CD4-positive, alpha-beta memory T cell (primary cell): ENCODE measurements at places on chromosomes 5 and 9. TPM values are rescaled to one million over a fixed set of nuclear protein-coding genes. Genes with fewer than 3 reads are reported as not detected.
A peak's percentile ranks its signal among the peaks of the same experiment; 100 is the strongest.

SCGB3A2 gene
- not detected for polyA plus RNA-seq

RETREG1 gene
- 70.6 TPM for polyA plus RNA-seq

KIF20A gene
- polyA plus RNA-seq: not detected

COL5A1 gene
- not detected for polyA plus RNA-seq

ZCCHC7 gene
- 30.1 TPM for polyA plus RNA-seq

NSUN2 gene
- 42.6 TPM for polyA plus RNA-seq

EIF4E1B gene
- polyA plus RNA-seq: not detected

CA9 gene
- polyA plus RNA-seq: not detected

DNA sequence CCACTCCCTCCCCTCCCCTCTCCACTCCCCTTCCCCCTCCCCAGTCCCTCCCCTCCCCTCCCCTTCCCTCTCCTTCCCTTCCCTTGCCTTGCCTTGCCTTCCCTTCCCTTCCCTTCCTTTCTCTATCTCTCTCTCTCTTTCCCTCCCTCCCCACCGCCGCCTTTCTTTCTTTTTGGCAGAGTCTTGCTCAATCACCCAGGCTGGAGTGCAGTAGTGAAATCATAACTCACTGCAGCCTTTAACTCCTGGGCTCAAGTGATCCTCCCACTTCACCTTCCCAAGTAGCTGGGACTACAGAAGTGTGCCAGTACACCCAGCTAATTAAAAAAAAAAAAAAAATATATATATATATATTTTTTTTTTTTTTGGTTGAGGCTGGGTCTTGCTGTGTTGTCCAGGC, 45.5 kb downstream of the IL31RA start:
- no peak overlapping the region for H3K27ac ChIP-seq
- no peaks in the 10 kb centered on the region for H3K36me3 ChIP-seq
- H3K4me3 ChIP-seq: no peak overlapping the region
- H3K4me1 ChIP-seq: peaks cover 9% of the 10 kb centered on the region

- H3K4me1 ChIP-seq: no peaks in the 10 kb centered on the region
- no peaks in the 10 kb centered on the region for H3K27me3 ChIP-seq
- DNase-seq: no peak
- H3K27ac ChIP-seq: no peak overlapping the region
- H3K4me3 ChIP-seq: no peak overlapping the region
These were observed 47.7 kb downstream of the FGF18 start for GRCh38 chr5:171467107-171467506.

GRCh38 chr5:173338380-173339015, 10.3 kb upstream of the STC2 start:
- no peak overlapping the region for H3K4me3 ChIP-seq
- no peaks in the 10 kb centered on the region for H3K4me1 ChIP-seq
- no peaks in the 10 kb centered on the region for H3K36me3 ChIP-seq
- no peak for DNase-seq
- no peak overlapping the region for H3K27ac ChIP-seq
- H3K27me3 ChIP-seq: no peaks in the 10 kb centered on the region

GRCh38 chr5:137563646-137564397, 64.7 kb upstream of the SPOCK1 start:
- no peaks in the 10 kb centered on the region for H3K36me3 ChIP-seq
- no peak overlapping the region for H3K27ac ChIP-seq
- no peak for DNase-seq

GRCh38 chr9:107491081-107492053, 1.8 kb upstream of the KLF4 start:
- no peak for DNase-seq
- H3K4me3 ChIP-seq: no peak overlapping the region
- no peaks in the 10 kb centered on the region for H3K36me3 ChIP-seq
- H3K4me1 ChIP-seq: peaks cover 25% of the 10 kb centered on the region

DNA sequence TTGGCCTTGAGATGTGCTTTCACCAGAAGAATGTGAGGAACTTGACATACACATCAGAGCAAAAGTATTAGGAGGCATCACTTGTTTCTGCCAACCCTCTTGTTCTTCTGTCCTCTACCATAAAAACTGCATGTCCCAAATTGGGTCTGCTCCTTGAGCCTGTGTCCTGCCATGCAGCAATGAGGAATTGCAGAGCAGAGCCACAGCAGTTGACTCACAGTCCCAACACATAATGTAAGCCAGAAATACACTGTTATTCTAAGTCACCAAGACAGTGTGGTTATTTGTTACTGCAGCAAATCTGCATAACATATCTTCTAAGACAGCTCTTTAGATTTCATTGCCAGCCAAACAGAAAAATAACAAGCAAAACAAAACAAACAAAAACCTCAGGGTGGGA, 598.2 kb downstream of the PRELID2 start:
- DNase-seq: no peak
- no peaks in the 10 kb centered on the region for H3K4me1 ChIP-seq
- H3K27me3 ChIP-seq: no peaks in the 10 kb centered on the region
- no peak overlapping the region for H3K4me3 ChIP-seq

DNA sequence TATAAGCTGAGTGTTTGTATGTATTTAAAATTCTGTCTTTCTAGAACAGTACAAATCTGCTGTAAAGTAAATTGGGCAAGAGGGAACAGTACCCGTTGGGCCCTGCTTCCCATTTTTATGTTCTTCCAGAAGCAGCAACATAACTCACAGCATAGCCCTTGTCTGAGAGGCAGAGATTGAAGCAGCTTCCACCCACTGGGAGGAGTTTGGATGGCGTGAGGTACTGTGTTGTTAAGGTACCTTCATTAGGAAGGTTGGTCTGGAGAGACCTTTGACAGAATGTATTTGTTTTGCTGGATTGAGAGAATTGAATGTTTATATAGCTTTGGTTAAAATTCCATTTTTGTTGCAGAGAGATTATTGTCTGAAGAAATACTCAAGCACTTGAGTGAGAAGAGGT, 24.8 kb downstream of the RAI14 start:
- no peak overlapping the region for H3K4me3 ChIP-seq
- no peak for DNase-seq
- no peaks in the 10 kb centered on the region for H3K36me3 ChIP-seq
- H3K4me1 ChIP-seq: no peaks in the 10 kb centered on the region
- no peak overlapping the region for H3K27ac ChIP-seq

DNA sequence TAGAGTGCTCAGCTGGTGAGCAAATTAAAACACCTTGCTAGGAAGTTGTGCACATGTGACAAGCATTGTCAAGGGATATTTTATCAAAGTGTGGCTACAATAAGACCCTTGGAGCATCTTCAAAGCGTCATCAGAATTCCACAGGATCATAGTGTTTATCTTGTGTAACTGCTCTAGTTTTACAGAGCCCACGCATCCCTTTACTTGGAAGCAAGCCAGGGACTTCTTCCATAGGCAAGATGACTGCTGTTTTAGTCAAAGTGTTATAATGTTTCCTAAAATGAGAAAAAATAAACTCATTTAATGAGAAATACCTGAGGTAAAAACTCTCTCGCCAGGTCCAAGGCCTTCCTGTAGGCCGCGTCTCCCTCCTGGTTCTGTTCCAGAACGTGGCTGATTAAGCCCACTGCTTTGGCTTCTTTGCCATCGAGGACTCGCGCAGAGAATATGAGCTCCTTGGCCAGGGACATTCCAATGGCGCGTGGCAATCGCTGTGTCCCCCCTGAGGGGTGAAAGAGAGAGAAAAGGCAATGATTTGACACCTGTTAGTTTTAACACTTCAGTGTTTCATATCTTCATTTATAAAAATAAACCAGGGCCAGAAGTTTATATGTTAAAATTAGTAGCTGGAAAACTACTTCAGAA, 141.1 kb downstream of the AUH start:
- H3K27me3 ChIP-seq: no peaks in the 10 kb centered on the region
- DNase-seq: no peak
- H3K36me3 ChIP-seq: no peaks in the 10 kb centered on the region
- no peak overlapping the region for H3K4me3 ChIP-seq
- H3K27ac ChIP-seq: no peak overlapping the region

- DNase-seq: no peak
- H3K27me3 ChIP-seq: peaks cover 10% of the 10 kb centered on the region
- H3K27ac ChIP-seq: no peak overlapping the region
- no peaks in the 10 kb centered on the region for H3K36me3 ChIP-seq
- peaks cover 40% of the 10 kb centered on the region for H3K4me1 ChIP-seq
- H3K4me3 ChIP-seq: peak overlapping the region; percentile 21
These were observed 763 bp downstream of the TJP2 start for GRCh38 chr9:69174616-69175463.

GRCh38 chr5:116340799-116341198, 233.8 kb downstream of the SEMA6A start:
- DNase-seq: no peak
- no peak overlapping the region for H3K4me3 ChIP-seq
- H3K27ac ChIP-seq: no peak overlapping the region
- H3K4me1 ChIP-seq: no peaks in the 10 kb centered on the region
- no peaks in the 10 kb centered on the region for H3K27me3 ChIP-seq

GRCh38 chr9:14515571-14516198, 177.5 kb downstream of the ZDHHC21 start:
- H3K27ac ChIP-seq: no peak overlapping the region
- H3K4me1 ChIP-seq: no peaks in the 10 kb centered on the region
- H3K36me3 ChIP-seq: no peaks in the 10 kb centered on the region
- H3K27me3 ChIP-seq: no peaks in the 10 kb centered on the region

DNA sequence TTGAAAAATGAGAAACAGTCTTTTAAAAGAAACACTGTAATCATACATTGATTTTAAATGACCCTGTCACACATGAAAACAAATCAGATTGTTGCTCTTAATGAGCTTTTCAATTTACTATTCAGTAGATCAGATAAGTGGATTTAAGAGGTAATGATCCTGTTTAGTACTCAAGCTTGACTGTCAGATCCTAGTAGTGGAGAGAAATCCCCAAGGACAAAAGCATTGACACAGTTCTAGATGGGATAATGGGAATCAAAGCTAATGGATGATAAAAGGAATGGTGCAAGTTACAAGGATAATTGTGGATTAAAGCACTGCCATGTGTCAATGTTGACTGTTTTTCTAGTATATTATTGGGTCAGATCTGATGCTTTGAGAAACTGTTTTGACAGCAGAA, 142.3 kb upstream of the TLX3 start:
- no peaks in the 10 kb centered on the region for H3K4me1 ChIP-seq
- no peaks in the 10 kb centered on the region for H3K27me3 ChIP-seq
- H3K27ac ChIP-seq: no peak overlapping the region
- no peak for DNase-seq
- no peak overlapping the region for H3K4me3 ChIP-seq
- H3K36me3 ChIP-seq: no peaks in the 10 kb centered on the region
